RCC 7860 (cell line): ENCODE measurements at places on chromosomes 1 and 21.
A peak's percentile ranks its signal among the peaks of the same experiment; 100 is the strongest.

DNA sequence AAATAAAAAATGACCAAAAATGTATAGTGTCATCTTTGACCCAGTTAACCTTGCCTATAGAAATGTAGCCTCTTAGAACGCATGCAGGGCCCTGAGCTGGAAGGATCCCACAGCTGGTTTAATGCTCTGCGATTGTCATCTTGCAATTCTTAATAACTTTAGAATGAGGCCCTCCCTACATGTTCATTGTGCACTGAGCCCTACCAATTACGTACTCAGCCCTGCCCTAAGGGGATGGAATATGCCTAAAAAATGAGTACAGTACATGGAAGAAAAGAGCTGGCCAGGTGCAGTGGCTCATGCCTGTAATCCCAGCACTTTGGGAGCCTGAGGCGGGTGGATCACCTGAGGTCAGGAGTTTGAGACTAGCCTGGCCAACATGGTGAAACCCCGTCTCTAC is 57.8 kb upstream of the BCAR3 start:
- DNase-seq = no peak

GRCh38 chr1:115757856-115758255 is 10.7 kb downstream of the CASQ2 start:
- DNase-seq = no peak

DNA sequence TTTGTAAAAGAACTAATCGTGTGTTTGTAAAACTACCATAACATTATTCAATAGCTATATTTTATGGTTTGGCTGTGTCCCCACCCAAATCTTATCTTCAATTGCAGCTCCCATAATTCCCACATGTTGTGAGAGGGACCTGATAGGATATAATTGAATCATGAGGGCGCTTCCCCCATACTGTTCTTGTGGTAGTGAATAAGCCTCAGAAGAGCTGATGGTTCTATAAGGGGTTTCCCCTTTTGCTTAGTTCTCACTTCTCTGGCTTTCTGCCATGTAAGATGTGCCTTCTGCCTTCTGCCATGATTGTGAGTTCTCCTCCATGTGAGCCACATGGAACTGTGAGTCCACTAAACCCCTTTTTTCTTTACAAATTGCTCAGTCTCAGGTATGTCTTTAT is 1372.3 kb downstream of the AMY1C start:
- no peak for DNase-seq

GRCh38 chr1:12057382-12057781 is 5.7 kb upstream of the TNFRSF8 start:
- peak; percentile 26 for DNase-seq

- DNase-seq = no peak
Observed at GRCh38 chr1:172394141-172394751, 26.2 kb upstream of the C1orf105 start.

- DNase-seq = no peak
Observed at GRCh38 chr1:178126261-178126660, 32.4 kb downstream of the RASAL2 start.

GRCh38 chr1:230966358-230966873 is 12.2 kb downstream of the TTC13 start:
- DNase-seq = no peak

DNA sequence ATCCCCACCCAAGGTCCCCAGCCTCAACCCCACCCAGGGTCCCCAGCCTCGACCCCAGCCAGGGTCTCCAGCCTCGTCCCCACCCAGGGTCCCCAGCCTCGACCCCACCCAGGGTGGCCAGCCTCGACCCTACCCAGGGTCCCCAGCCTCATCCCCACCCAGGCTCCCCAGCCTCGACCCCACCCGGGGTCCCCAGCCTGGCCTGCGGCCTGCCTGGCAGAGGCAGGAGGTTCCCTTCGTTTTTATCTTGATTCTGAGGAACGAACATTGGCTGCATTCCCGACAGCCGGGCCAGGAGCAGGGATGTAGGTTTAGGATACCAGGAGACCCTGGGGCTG is 3.4 kb upstream of the PDE9A start:
- DNase-seq = no peak

DNA sequence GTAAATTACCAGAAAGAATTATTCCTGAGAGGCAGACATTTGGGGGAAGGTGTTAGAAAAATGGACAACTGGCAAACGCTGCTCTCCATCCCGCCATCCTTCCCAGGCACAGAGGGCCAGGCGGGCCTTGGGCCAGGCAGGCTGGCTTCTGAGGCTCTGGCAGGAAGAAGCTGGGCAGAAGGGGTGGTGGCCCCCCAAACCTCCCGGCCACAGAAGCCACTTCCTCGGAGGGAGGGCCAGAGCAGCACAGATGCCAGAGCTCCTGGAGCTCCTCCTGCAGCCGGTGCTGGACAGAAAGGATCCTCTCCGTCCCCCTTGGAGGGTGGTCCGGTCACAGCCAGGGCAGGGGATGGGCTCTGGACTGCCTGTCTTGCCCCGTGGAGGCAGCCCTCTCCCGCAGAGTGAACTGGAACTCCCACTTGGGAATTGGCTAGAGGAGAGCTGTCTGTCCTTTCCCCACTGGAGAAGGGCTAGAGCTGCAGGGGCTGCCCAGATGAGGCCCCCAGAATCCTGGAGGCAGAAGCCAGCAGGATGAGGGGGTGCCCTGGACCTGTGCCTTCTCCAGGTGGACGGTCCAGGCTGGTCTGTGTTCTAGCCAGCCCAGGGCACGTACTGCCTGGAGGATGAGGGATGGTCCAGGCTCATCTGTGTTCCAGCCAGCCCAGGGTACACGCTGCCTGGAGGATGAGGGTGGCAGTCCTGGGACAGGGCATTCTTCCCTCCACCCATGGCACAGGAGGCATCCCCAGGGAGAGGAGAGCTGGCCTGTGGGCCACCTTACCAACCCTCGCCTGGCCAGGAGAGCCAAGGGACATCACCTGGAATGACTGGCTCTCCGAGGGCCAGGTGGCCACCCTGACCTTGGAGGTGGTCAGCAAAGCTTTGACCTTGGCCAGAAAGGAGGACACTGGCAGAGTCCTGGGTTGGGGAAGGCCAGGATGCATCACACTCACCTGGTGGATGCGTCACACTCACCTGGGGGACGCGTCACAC is 47.4 kb upstream of the ACTRT2 start:
- DNase-seq = no peak

GRCh38 chr21:25734654-25734903 is 125 bp downstream of the ATP5PF start:
- DNase-seq = no peak

DNA sequence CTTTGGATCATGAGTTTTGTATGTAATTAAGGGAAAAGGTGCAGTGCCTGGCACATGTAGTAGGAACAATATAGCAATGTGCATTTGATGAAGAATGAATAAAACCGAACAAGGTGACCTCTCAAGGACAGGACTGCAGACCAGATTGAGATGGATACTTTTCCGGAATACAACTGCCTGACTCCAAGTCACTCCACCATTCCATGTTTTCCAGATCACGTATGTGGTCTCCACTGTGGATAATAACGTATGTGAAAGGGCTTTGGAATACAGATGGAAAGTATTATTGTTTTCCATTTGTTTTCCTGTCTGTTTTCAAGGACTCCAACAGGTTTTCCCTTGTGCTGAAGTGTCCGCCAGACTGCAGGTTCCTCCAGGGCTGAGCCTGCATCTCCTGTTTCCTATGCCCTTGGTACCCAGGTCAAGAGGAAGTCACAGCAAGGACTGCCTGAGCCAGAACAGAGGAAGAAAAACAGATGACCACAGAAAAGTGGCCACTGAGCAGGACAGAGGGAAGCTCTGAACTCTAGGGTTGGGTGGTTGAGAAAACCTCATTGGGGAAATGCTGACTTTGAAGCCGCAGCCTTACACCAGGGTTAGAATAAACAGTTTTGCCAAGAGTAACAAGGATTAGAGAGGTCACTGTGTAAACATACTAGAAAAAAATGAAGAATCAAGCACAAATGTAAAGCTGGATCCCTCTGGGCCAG is 4.0 kb downstream of the CFAP45 start:
- DNase-seq = no peak

DNA sequence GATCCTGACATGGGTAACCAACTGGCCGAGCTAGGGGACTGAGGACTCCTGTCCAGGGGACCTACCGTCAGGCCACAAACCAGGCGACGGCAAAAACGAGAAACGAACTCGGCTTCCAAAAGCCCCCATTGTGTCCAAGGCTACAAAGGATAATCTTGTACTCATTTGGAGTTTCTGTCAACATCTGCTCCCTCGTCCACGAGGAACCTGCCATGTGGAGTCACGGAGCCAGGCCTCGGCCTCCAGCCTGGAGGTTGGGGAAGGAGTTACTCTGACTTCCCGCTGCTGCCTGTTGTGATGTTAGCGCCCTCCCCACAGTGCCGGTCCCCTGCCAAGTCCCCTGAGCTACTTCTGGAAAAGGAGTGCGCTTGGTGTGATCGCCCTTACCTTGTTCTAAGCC is 7.3 kb downstream of the KRTAP10-1 start:
- no peak for DNase-seq

DNA sequence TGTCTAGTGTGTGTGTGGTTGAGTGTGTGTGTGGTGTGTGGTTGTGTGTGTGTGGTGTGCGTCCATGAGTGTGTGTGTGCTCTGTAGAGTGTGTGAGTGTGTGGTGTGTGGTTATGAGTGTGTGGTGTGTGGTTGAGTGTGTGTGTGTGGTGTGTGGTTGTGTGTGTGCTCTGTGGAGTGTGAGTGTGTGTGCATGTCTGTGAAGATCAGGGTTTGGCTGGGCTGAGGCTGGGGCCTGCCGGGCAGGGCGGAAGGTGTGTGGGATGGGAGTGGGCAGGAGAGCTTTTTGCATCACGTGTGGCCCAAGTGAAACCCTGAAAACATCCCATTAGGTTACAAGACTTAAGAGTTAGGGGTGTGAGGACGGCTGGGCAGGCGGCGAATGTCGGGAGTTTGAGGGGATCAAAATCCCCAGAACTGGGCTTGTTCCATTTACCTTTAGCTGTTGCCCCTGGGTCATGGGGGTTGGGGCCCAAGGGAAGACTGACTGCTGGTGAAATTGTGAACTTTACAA is 2.9 kb upstream of the FCMR start:
- no peak for DNase-seq

DNA sequence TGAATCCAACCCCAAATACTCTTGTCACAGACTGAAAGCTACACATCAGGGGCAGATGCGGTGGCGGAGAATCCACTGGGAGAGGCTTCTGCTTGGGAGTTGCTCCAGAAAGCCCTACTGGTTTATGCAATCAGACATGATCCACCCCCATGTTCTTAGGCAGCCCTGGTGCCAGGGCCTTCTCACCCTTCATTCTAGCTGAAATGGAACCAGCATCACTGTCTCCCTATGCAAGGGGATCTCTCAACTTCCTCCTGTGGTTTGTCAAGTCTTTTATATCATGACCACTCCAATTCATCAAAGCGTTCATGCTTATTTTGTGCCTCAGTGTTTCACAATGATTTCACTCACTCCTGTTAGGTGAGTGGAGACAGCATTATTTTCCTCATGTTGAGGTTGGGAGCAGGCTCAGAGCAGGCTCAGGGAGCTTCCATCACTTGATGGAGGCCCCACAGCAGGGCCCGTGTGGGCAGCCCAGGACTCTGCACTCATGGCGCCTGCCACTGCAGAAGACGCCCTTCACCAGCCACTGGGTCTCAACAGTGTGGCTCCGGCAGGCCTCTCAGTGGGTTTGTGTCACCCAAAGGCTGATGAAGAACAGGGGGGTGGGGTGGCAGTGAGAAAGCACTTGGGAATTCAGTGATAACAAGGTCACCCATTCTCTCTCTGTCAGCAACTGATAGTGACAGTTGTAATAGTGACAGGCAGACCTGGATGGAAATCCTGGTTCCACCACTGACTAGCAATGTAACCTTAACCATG is 67.1 kb downstream of the CD58 start:
- DNase-seq = no peak

GRCh38 chr21:17432732-17433057 is 80.1 kb upstream of the CXADR start:
- DNase-seq = no peak

- DNase-seq = no peak
Observed at GRCh38 chr1:10737651-10738050, 58.8 kb downstream of the CASZ1 start.

- no peak for DNase-seq
Observed at GRCh38 chr1:74323937-74324473, 88.8 kb downstream of the TNNI3K start.

DNA sequence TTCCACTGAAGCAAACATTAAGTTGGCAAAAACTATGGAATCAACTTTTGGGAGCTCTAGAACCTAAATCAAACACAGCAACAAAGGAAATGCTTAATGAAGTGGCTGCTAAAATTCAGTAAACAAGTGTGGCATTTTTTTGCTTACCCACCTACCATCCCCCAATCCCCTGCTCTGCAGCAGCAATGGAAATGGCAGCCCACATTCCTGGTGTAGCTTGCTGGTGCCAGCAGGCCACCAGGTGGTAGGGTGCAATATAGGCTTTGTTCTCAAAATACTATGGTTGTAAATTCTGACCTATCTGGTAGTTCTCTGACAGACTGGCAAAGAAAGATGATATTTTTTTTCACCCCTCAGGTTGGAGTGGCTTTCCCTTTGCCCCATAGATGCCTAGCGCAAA is 42.8 kb downstream of the SHCBP1L start:
- no peak for DNase-seq

- DNase-seq = peak; percentile 23
Observed at GRCh38 chr1:45543581-45544417, 6.8 kb upstream of the AKR1A1 start.
